Activated CD8-positive, alpha-beta memory T cell treated with anti-CD3 and anti-CD28 coated beads for 1 hour (primary cell): ENCODE measurements at places on chromosomes 3 and 15.

DNA sequence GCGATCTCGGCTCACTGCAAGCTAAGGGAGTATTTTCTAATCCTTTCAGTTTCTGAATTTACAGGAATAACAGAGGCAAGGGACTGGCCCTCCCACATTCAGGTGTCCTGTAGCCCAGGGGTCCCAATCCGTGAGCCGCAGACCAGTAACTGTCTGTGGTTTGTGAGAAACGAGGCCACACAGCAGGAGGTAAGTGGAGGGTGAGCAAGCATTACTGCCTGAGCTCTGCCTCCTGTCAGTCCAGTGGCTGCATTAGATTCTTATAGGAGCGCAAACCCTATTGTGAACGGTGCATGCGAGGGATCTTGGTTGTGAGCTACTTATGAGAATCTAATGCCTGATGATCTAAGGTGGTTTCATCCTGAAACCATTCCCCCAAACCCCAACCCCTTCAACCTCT lies 5.0 kb upstream of the IL17RC start:
- no peak for DNase-seq

- DNase-seq: peak; percentile 64
Measured at GRCh38 chr3:50572158-50572557, 2.8 kb downstream of the HEMK1 start.

DNA sequence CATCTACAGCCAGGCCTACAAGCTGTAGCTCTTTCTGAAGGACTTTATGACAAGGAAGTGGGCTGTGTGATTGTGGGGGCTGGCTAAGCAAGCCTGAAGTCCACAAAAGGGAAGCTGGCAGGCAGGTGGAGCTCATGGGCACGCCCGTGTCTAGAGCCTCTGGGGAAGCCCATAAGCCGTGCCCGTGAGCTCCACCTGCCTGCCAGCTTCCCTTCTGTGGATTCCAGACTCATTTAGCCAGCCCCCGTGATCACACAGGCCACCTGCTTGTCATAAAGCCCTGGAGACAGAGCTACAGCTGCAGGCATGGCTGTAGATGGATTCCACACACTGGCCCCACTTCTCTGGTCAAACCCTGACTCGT lies 15.2 kb downstream of the EFCC1 start:
- peak; percentile 33 for DNase-seq

- no peak for DNase-seq
Measured at GRCh38 chr3:58482917-58483636, 8.8 kb upstream of the KCTD6 start.

DNA sequence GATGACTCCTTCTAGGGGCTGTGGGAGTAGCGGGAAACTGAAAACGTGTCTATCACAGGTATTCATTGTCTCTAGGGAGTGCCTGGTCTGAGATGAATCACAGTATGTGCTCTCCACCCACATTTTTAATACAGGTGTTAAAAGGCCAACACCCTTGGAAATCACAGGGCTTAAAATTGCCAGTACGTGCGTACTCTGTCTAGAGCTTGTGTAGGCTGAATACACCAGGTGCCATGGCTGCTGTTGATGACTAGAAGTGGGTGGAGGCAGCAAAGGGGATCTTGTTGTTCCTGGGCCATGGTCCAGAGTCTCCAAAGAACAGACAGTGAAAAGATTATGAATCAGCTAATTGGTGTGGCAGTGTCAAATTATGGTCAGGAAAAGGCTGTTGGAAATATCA lies 35.1 kb upstream of the P3H2 start:
- DNase-seq: no peak
